ENCODE measurements at places on chromosomes 1 and 21. TPM values are rescaled to one million over a fixed set of nuclear protein-coding genes. Genes with fewer than 3 reads are reported as not detected.

Gene LIPI
- total RNA-seq, result not detected

Gene CA6
- not detected for total RNA-seq

GRCh38 chr1:44497422-44498170 is 92.5 kb downstream of the RNF220 start:
- no peaks in the 10 kb centered on the region for H3K27me3 ChIP-seq
- H3K27ac ChIP-seq, result no peak overlapping the region
- H3K4me1 ChIP-seq, result peaks cover 6% of the 10 kb centered on the region
- DNase-seq, result no peak

DNA sequence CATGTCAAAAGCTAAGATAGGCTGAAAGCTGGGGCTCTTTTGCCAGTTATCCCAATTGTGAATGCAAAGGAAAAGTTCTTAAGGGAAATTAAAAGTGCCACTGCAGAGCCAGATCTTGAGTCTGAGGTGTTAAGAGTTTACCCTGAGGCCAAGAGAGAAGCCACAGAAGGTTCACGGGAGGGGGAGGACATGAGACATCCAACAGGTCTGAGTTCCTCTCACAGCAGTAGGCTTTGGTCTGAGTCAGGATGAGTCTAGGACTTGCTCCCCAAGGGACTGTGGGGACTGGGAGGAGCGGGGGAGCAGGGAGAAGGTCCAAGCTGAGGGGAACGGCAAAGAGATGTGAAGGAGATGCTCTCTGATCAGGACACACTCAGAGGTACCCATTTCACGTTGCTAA is 411.2 kb upstream of the CAMK1G start:
- H3K4me3 ChIP-seq, result no peak overlapping the region
- no peaks in the 10 kb centered on the region for H3K4me1 ChIP-seq
- H3K27me3 ChIP-seq, result no peaks in the 10 kb centered on the region
- no peak overlapping the region for H3K27ac ChIP-seq
- H3K36me3 ChIP-seq, result no peaks in the 10 kb centered on the region

GRCh38 chr1:84538599-84538998 is 32.2 kb upstream of the GNG5 start:
- no peaks in the 10 kb centered on the region for H3K36me3 ChIP-seq
- no peak for DNase-seq
- peaks cover 17% of the 10 kb centered on the region for H3K4me1 ChIP-seq
- H3K27me3 ChIP-seq, result no peaks in the 10 kb centered on the region
- no peak overlapping the region for H3K27ac ChIP-seq
- no peak overlapping the region for H3K4me3 ChIP-seq

- H3K27ac ChIP-seq, result no peak overlapping the region
- DNase-seq, result no peak
- H3K27me3 ChIP-seq, result no peaks in the 10 kb centered on the region
- H3K4me3 ChIP-seq, result no peak overlapping the region
- H3K4me1 ChIP-seq, result no peaks in the 10 kb centered on the region
These were observed 221.9 kb upstream of the DUSP10 start for GRCh38 chr1:221963742-221964141.

DNA sequence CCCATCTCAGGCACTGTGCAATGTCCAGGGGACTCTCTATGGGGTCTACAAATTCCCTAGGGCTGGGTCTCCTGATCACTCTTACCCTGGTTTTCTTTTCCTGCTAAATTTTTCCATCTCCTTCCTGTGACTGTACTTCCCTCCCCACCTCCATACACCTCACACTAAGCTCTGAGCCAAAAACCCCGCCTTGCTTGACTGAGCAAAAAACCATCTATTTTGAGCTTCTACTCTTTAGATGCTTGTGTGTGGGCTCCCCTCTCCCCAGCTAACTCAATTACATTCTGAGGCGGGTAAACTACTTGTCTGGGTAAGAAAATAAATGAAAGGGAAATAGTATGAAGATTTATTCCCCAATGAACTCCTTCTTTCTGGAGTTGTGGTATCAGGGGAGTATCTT is 187.9 kb downstream of the PTPRU start:
- no peaks in the 10 kb centered on the region for H3K36me3 ChIP-seq
- no peak overlapping the region for H3K27ac ChIP-seq
- DNase-seq, result no peak
- no peak overlapping the region for H3K4me3 ChIP-seq
- peaks cover 6% of the 10 kb centered on the region for H3K27me3 ChIP-seq

DNA sequence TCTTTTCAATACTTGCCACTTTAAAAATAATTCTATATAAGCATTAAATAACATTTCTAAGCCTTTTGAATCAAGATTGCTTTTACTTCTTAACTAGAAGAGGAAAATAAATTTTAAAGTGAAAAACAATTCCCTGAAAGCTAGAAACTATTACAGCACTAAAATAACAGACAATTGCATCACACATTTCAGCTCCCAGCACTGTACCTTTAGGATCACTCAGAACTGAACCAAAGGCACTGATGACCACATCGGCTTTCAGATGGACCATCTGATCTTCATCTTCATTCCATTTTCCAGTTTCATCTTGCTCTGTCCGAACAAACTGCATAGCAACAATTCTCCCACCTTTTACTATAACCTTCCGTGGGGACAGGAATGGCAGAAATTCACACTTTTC is 347.3 kb downstream of the DPYD start:
- no peaks in the 10 kb centered on the region for H3K36me3 ChIP-seq
- no peaks in the 10 kb centered on the region for H3K27me3 ChIP-seq
- H3K4me3 ChIP-seq, result no peak overlapping the region

DNA sequence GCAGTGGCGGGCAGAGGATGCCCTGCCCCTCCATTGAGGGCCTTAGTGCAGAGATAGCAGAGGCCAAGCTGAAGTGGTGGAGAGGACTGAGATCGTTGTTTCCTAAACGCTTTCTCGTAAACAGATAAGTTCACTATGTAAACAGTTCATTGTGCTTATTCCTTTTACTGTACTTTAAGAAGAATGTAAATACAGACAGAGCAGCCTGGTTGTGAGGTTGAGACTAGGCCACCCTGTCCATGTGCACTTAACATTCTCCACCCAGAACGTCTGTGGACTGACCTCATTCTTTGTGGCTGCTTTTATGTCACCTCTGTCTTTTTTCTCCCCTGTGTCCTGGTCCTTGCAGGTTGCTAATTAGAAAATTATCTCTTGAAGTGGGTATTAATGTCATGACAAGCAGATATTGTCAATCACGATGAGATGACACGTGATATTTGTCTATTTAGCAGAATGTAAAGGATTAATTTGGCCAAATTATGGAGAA is 8.5 kb downstream of the CENPS start:
- no peak overlapping the region for H3K27ac ChIP-seq
- H3K4me3 ChIP-seq, result no peak overlapping the region
- H3K27me3 ChIP-seq, result no peaks in the 10 kb centered on the region
- H3K36me3 ChIP-seq, result no peaks in the 10 kb centered on the region
- H3K4me1 ChIP-seq, result 0 out of 2 replicates have a peak, but pooled peaks cover 3% of the 10 kb centered on the region

Gene TTC3
- total RNA-seq, result 83.0 TPM

Gene TIE1
- 0.28 TPM for total RNA-seq
